Activated CD4-positive, alpha-beta T cell treated with anti-CD3 and anti-CD28 coated beads, Interleukin-2, amount 50 U/mL, for 24 hours (primary cell): ENCODE measurements at places on chromosomes 1 and 21.

DNA sequence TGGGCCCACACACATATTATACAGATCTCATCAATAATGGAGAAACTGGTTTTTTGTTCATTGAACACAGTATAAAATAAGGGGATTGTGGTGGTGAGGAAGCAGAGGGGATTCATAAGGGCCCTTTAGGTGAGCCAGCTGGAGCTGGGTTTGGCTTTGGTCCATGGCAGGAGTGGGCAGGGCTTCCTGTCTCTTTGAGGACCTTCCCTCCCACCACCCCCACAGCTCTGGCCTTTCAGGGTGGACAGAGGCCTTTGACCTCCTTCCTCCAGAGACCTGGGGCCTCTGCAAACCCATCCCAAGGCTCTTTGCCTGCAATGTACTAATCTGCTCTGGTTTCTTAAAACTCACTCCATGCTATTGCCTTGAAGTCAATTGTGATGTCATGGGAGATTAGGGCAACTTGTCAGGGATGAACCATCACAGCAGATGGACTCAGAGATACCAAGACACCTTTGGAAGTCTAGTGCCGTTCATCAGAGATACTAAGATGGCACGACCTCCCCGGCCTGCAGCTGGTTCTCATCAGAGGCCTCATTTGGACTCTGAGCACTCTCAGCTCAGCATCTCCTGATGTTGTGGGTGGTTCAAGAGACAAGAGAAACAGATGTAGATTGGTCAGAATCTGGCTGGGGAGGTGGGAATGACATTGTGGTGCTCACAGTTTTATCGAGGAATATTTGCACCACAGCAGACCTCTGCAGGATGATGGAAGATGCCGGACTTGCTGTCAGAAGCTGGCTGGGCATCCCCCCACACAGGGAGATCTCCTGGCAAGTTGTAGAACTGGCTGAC, 37.9 kb downstream of the LHX4 start:
- no peak for DNase-seq

GRCh38 chr1:151210830-151211229, 12.5 kb downstream of the PIP5K1A start:
- no peak for DNase-seq

DNA sequence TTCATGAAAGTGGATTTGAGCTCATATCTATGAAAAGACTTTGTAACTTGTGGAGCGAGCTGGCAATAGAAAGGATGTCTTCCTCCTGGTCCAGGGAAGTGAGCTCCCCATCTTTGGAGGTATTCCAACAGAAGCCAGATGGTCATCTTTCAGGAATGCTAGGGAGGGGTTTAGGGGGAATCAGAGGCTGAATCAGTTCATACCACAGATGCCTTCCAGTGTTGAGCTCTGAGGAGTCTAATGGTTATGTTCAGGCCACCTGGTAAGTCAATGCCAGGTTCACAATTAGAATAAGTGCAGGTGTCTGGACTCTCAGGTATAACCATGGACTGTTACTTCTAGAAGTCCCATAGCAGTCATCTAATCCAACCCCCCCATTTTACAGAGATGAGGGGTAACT, 119.1 kb downstream of the ACTL8 start:
- no peak for DNase-seq

- DNase-seq, result no peak
Observed at GRCh38 chr1:197234581-197234980, 33.5 kb upstream of the CRB1 start.

GRCh38 chr1:159821171-159821867, 5.4 kb upstream of the SLAMF8 start:
- DNase-seq, result no peak

- DNase-seq, result no peak
Observed at GRCh38 chr1:41345434-41346075, 15.7 kb upstream of the FOXO6 start.

DNA sequence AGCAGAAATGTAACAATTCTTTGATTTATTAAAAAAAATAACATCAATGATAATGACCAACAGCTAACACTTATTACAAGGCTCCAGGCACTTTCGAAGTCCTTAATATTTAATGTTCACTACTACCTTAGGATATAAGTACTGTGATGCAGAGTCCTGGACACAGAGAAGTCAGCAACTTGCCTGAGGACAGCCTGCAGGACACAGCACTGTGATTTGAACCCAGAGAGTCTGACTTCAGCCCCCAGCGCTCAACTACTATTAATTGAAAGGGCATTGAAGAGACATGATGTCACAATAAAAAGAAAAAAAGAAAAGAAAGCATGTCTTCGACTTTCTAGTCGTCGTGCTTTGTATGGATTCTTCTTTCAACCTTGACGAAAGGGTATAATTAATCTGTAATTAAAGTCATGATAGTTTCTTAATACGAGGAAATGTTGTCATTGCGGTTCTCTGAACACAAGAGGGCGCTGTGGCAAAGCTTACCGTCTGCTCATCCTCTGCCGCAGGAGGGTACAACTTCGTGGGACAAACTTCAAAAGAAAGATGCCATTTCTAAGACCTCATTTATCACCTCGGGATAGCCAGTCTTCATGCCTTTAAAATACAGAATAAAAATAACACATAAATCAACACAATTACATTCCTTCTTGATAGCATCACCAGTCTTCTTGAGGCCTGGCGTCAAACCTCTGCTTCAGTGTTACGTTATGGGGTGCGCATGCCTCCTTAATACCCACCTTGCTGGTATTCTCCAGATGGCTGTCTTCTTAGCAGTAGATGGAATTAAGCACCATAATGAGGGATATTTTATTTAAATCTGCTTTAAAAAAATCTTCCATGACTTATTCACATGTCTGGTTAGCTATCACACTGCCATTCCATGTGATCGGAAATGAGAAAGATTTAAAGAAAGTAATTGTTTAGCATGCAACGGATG, 240.1 kb downstream of the DISC1 start:
- DNase-seq, result peak; percentile 51

- DNase-seq, result no peak
Observed at GRCh38 chr1:77631751-77632150, 50.7 kb downstream of the ZZZ3 start.

- DNase-seq, result no peak
Observed at GRCh38 chr1:2950926-2951305, 70.4 kb upstream of the ACTRT2 start.

- DNase-seq, result no peak
Observed at GRCh38 chr1:10541286-10541685, 66.5 kb downstream of the PEX14 start.

DNA sequence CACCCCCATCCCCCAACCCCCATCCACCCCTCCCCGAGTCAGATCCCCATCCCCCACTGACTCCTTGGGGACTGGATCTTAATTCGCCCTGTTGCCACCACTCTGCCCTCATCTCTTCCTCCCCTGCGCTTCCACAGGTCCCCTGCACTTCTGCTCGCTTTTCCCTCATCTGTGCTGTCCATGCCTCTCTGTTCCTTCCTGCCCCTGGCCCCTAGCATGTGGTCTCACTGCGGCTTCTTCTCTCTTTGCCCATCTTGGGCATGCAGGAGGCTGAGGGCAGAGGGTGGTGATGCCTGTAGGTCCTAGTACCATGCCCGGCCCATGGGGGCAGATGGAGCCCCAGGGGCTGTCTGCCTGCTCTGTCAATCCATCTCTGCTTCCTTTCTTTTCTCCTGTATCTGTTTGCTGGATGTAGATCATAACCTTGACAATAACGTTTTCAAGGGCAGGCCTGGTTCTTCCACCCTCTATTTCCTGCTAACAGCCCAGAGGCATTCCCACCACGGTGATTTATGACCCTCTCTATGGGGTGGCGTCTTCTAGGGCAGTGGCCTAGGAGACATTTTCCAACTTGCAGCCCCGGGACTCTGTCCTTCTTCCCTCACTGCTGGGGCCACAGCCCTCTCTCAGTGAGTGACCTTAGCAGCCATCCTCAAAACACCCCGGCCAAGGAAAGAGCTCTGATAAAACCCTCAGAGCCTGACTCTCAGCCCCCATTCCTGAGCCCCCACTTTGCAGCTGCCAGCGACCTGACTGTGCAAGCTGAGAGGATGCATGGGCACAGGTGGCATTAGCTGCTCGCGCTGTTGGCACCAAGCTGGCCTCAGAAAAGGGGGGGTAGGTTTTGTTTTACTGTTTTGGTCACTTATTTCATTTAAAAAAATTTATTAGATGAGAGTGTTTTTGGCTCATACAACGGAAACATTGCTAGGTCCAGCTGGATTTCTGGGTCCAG, 33.9 kb downstream of the TMEM51 start:
- no peak for DNase-seq

- no peak for DNase-seq
Observed at GRCh38 chr1:14585728-14586127, 12.8 kb upstream of the KAZN start.

GRCh38 chr1:38536089-38536488, 323.5 kb downstream of the RRAGC start:
- DNase-seq, result no peak

GRCh38 chr1:31483012-31483946, 70.3 kb downstream of the SERINC2 start:
- no peak for DNase-seq
